Esophagus mucosa (tissue), 1 donor: ENCODE measurements at places on chromosomes 12 and 14. TPM values are rescaled to one million over a fixed set of nuclear protein-coding genes. Genes with fewer than 3 reads are reported as not detected.

MGAT4C gene
- not detected for total RNA-seq

CCDC196 gene
- not detected for total RNA-seq

SIX1 gene
- 0.12 TPM for total RNA-seq

BEST3 gene
- total RNA-seq: not detected

AMDHD1 gene
- 0.44 TPM for total RNA-seq
